ENCODE measurements at places on chromosomes 4 and X.

- DNase-seq = no peak
These were observed 44.3 kb upstream of the TBL1X start for GRCh38 chrX:9420275-9421265.

DNA sequence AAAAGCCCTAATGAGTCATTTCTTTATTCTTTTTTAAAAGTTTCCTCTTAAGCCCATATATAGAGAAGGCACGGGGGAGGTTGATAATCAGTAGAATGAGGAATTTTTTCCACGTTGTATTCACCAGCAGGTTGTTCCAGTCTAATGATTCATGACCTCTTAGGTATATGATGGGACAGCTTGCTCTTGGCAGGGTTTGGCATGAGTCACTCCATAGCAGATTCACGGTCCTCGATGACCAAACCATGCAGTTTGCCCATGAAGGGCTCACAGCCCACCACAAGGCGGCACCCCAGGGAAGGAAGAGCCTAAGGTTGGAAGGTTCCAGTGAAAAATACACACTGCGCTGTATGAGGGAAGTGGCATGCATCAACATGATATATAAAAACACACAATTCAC lies 623.8 kb upstream of the DIPK2B start:
- DNase-seq = no peak

- DNase-seq = no peak
These were observed 57.3 kb upstream of the SLIT2 start for GRCh38 chr4:20194123-20195013.

GRCh38 chr4:87258677-87259076 lies 38.3 kb upstream of the KLHL8 start:
- DNase-seq = no peak

- DNase-seq = no peak
These were observed 1182.7 kb downstream of the FSTL5 start for GRCh38 chr4:160981083-160981482.

DNA sequence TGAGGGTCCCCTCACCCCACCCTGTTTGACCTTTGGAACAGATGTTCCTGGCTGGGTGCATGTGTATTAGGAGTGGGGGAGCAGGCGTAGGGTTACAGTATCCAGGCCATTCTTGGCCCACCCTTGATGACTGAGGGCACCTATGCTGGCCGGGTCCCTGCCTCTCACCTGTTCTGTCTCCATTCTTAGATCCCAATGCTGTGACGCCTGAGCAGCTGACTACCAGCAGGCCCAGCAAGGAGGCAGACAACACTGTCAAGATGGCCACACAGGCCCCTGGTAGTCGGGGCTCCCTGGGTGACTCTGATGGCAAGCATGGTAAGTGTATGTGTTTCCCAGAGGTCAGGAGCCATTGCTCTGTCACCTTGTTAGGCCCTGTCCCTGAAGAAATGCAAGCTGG lies 10.9 kb downstream of the EFNB1 start:
- DNase-seq = no peak

GRCh38 chr4:38139187-38139586 lies 179.0 kb downstream of the PTTG2 start:
- no peak for DNase-seq

DNA sequence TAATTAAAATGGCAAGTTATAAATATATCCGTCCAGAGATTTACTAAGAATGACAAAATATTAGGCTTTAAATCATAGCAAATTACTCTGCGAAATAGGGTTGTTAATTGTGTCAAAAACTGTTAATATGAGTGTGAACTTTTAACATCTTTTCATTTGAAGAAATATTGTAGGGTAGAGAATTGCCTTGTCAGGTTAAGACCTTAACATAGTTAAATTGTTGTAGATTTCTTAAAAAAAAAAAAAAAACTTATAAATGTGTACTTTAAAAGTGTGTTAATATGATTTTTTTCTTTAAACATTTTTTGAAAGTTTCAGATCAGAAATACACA lies 107.7 kb upstream of the TLR2 start:
- no peak for DNase-seq

GRCh38 chr4:814312-814850 lies 11.5 kb downstream of the CPLX1 start:
- no peak for DNase-seq

DNA sequence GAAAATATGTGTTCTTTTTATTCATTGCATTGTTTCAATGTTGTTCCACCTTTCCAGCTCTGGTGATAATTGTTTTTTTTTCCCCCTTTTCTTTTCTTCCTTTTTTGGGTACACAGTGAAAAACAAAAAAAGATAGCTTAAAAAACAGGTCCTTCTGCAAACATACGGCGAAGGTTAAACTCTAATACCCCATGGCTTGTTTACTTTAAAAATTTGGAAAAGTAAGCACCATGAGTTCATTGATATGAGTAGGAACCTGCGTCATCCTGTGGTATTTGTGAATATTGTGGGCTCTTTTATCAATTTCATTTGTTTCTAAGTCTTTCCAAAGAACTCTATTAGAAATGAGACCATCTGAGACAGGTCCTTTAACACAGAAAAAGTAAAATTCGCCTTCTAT lies 123.5 kb downstream of the CHRNA9 start:
- no peak for DNase-seq

- DNase-seq = no peak
These were observed 98.2 kb upstream of the ARSJ start for GRCh38 chr4:114077610-114078009.

DNA sequence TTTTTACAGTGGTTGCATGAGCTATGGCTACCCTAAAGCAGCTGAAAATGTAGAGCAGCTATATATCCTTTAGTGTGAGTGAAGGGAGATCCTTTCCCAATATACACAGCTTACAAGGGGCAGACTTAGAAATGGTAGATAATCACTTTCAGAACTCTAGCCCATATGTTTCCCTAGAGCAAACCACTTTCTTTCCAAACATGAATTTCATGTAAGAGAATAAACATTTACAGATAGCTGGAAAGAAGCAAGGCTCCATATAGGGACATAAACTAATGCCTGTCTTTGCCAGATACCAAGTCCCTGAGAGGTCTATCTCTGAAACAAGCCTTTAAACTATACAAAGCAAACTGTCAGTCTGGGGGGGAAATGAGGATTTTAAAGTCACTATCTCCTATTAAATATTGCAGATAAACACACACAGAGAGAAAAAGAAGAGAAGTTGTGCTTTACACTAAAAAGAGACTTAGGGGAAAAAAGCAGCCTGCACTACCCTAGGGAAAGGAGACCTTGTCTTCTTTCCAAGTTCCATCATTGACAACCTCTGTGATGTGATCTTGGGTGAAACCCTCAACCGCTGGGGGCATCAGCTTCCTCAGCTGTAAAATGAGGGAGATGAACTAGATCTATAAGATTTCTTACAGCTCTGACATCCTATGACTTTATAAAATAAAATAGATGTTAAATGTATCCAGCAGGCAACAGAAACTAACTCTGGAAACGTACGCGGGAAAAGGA lies 73.6 kb downstream of the TMEM156 start:
- no peak for DNase-seq

GRCh38 chr4:74944354-74944793 lies 11.5 kb downstream of the PARM1 start:
- DNase-seq = no peak

DNA sequence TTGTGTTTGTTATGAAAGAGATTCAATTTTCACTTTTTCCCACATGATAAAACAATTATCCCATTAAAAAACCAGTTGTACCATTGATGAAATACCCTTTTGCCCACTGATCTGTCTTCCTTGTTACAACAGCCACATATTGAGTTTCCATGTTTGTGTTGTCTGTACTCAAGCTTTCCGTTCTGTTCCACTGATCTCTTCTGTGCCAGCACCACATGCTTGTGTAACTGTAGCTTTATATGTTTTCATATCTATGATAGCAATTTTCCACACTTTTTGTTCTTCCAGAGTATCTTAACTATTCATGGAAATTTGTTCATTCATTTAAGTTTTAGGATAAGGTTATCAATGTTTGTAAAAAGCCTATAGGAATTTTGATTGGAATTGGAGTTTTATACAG lies 24.3 kb upstream of the RELL1 start:
- DNase-seq = no peak

- no peak for DNase-seq
These were observed 1.1 kb downstream of the RAB39B start for GRCh38 chrX:155262970-155263754.
